NCI-H526 treated with DMSO at 0.1 percent for 48 hours (cell line): ENCODE measurements at places on chromosomes 7 and 10.

DNA sequence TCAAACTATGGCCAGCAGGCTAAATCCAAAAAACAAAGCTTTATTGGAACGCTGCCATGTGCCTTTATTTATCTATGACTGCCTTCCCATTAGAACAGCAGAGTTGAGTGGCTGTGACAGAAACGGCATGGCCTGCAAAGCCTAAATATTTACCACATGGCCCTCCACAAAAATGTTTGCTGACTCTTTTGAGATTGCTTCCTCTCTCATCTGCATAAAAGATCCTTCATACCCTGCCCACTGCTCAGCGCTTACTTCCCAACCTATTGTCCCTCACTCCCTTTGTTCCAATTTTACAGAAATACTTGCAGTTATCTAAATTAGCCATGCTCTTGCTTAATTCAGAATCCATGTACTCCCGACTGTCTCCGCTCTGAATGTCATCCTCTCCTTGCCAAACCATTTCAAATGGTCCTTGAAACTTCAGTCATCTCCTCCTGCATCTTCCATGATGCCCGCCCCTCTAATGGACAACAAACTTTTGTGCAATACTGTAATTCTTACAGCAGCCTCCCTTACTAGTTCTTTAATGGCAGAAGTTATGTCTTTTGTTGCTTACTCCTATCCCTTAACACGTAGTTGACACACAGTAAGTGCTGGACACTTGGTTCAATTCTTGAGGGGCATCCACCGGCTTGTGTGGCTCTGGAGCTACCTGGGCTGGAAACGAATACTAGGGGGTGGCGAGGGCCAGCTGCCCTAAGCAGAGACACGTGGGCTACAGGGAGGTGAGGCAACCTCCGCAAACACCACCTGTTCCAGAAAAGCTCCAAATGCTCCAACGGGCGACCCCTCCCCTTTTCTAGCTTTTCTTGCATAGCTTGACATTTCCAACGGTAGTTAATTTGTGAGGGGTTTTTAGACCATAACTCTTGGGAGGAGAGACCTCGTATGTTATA lies 832 bp downstream of the XRCC2 start:
- peak; percentile 43 for DNase-seq

DNA sequence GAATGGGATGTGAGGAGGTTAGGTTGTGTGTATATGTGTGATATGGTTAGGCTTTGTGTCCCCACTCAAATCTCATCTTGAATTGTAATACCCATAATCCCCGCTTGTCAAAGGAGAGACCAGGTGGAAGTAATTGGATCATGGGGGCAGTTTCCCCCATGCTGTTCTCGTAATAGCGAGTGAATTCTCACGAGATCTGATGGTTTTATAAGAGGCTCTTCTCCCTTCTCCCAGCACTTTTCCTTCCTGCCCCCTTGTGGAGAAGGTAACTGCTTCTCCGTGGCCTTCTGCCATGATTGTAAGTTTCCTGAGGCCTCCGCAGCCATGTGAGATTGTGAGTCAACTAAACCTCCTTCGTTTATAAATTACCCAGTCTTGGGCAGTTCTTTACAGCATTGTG lies 47.3 kb downstream of the NPVF start:
- no peak for DNase-seq

DNA sequence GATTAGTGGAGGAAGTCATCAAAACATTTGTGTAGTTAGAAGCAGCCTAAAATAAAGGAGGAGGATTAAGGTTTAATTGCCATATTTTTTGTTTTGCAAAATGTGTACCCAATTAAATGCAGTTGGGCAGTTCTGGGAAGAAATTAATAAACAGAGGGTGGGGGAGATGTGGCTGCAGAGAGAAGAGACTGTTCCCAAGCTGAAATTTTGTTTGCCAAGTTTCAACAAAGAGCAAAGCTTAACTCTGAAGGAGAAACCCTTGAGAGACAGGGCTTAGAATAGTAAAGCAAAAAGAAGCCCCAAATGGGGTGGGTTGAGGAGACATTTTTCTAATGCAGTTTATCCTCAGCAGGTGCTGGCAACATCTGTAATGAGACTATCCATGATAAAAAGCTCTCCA lies 298.0 kb upstream of the NRP1 start:
- no peak for DNase-seq

GRCh38 chr10:115049318-115049717 lies 43.8 kb upstream of the ATRNL1 start:
- DNase-seq, result no peak

DNA sequence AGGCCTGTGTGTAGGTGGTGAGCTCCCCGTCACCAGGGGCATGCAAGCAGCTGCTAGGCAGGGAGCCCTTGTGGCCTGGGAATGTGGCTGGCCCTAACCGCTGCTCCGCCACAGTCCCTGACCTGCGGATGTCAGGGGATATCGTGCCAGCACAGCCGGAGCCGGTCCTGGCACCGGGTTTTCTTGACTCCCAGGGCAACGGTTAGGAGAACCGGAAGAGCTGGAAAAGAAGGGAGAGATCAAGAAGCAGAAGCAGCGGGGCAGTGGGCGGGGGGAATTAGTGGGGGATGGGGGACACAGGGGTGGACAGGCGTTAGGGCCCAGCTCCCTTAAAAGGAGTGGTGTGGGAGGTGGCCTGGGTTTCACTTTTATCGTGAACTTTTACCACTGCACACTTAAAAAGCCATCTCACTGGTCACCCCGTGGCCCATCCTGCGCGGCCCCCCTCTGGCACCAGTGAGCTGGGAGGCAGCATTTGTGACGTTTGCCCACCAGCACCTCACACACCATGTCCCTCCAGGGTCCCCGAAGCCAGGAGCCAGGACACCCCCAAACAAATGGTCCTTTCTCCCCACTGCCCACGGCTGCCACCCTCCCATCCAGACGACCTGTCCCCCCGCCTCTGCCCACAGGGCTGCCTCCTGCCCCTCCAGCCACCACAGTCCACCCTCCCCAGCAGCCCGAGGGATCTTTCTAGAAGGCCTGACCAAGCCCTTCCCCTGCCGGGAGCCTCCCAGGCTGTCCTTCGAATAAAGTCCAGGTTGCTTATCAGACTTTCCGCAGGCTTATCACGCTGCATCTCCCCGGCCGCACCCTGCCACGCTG lies 1.8 kb upstream of the MICALL2 start:
- no peak for DNase-seq

- no peak for DNase-seq
Observed at GRCh38 chr7:124934841-124935240, 5.2 kb upstream of the POT1 start.

DNA sequence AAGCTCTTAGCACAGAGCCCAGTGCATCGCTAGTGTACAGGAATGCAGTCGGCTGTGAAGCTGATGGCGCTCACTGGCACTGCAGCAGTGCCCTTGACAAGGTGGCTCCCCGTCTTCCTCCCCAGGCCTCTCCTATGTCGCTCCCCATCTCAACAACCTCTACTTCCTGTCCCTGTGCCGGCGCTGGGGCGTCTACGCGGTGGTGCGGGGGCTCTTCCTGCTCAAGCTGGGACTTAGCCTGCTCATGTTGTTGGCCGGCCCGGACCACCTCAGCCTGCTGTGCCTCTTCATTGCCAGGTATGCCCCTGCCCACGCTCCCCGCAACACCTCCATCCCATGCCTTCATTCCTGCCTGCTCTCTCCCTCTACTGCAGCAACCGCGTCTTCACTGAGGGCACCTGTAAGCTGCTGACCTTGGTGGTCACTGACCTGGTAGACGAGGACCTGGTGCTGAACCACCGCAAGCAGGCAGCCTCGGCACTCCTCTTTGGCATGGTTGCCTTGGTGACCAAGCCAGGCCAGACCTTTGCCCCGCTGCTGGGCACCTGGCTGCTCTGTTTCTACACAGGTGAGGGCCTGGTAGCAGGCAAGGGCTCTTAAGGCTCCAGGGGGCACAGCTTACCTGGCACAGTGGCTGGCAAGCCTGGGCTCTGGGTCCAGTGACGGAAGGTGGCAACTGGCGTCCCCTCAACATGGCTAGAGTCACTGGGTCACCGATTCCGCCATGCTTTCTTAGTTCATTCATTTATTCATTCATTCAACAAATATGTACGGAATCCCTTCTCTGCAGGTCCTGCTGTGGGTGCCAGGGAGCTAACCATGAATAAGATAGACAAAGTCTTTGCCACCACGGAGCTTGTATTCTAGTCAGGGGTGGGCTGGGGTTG lies 22.3 kb upstream of the C10orf95 start:
- DNase-seq, result no peak

DNA sequence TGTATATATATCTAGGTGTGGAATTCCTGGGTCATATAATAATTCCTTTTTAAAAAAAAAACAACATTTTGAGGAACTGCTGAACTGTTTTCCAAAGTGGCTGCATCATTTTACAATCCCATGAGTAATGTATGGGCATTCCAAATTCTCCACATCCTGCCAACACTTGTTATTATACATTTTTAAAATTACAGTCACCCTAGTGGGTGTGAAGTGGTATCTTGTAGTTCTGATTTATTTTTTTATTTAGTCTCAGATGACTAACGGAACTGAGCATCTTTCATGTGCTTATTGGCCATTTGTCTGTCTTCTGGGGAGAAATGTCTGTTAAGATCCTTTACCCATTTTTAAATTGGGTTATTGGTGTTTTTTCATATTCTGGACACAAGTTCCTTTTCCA lies 12.0 kb upstream of the KLHL7 start:
- no peak for DNase-seq

DNA sequence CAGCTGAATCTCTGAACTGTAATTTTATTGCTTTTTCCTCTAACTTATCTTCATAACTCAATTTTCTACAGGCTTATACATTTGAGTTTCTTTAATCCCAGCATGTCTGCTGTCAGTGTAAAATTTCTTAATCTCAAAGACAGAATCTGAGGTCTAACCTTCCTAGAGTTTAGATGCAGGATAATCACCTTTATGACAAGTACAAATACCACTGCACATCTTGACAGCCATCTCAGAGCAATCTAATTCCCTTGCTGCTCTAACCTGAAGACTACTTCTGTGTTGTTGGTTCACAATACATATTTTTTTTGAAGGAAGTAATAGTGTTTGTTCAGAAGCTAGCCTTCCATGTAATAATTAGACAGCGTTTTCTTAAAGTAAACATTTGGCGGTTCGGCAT lies 424.2 kb upstream of the ZWINT start:
- no peak for DNase-seq

GRCh38 chr10:99555825-99556523 lies 23.2 kb downstream of the NKX2-3 start:
- DNase-seq, result no peak

GRCh38 chr7:84389242-84389641 lies 194.7 kb upstream of the SEMA3A start:
- DNase-seq, result no peak

DNA sequence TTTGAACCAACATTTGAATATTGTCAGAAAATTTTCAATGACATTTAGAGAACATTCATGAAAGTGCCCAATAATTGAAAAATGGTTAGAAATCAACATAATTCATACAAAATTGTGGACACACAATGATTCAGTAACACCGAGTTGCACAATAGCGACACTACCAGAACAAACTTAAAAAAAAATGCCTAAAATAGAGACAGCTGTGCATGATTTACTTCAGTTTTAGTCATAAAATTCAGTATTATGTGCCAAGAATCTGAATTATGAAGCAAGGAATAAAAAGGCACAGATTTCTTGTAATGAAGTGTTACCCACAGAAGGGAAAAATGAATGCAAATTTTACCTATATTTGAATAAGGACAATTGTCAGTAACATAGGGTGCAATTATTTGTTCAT lies 396.0 kb downstream of the SEMA3D start:
- no peak for DNase-seq

DNA sequence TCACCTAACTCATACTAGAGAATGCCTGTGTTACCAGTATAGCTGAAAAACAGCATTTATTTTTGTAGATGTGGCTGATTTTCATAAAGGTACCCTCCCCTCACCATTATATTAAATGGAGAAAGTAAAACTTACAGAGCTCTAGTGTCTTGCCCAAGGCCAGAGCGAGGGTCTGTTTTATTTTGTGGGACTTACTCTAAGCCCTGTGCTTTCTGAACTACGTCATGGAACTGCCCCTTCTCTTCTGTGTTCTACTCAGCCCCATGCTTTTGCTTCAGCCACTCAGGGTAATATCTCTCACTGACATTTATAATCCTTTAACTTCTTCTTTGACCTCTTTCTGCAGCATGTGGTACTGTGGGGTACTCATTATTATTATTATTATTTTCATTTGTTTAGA lies 10.3 kb upstream of the ZNF786 start:
- DNase-seq, result no peak

DNA sequence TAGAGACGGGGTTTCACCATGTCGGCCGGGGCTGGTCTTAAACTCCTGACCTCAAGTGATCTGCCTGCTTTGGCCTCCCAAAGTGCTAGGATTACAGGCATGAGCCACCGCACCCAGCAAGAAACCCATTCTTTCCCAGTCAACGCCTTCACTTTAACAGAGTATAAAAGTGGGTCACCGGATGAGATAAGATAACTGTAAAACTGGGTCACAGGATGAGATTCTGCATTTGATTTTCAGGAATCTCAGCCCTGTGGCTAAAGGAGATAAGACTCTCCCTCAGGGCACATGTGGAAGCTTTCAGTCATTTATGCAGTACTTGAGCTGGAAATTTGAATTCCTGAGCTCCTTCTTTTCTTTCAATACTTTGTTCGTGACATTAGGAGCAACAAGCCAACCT lies 70.8 kb downstream of the LRRC17 start:
- DNase-seq, result no peak

GRCh38 chr10:122084286-122085041 lies 95.5 kb downstream of the TACC2 start:
- DNase-seq, result no peak

- DNase-seq, result peak; percentile 36
Observed at GRCh38 chr7:34133983-34134782, 228.8 kb downstream of the BMPER start.

DNA sequence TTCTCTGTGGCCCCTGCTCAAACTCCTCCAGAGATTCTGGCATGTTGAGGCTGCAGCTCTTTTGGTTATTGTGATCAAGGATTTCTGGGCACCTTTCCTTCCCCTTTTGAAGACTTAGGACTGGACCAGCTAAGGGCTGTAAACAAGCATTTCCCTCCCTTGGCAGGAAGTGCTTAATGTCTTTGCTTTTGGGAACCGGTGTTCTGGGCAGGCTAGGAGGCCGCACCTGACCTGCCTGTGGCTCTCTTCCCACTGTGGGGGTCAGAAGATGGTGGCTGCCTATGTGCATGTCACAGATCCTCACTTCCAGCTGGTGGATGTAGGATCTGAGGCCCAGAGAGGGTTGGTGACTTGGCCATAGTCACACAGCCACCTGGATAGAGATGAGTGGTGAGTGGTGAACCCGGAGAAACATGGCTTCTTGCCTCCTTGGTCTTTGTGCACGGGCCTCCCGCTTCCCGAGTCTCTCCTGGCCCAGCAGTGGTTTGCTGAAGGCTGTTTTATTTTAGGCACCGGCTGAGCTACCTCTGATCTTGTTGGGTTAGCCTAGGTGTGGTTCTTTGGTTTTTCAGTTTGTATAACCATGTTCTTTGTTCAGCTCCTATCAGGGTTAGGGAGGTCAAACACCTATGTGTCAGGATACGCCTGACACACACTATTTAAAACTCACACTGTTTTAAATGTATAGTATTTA lies 82.0 kb downstream of the GRK5 start:
- no peak for DNase-seq
